ENCODE measurements at places on chromosomes 16 and 17.

- DNase-seq, result no peak
Observed at GRCh38 chr16:81463296-81463890, 18.8 kb downstream of the CMIP start.

DNA sequence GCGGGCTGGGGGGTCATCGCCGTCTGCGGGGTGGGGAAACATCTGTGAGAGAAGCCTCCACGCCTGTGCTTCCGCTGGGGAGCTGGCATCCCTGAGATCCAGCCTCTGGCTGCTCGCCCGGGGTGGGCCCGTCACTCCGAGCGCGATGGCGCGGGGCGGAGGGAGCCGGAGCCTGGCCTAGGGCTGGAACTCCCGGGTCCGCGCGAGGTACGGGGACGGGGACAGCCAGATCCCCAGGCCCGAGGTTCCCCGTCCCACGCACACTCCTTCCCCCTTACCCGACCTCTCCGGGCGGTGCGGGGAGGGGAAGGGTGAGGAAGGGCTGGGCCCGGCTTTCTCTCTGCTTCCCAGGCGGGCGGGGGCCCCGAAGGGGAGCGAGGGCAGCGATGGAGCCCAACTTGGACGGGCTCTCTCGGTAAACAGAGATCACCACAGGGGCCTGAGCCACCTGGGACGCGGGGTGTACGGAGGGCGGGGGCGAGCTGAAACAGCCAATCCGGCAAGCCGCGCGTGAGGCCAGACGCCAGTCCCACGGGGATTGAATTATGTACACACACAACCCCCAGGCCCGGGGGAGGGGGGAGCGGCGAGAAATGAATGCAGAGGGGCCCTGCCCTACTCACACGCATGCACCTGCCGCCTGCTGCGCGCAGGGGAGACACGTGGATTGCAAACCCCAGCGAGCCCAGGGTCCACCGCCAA is at the start of gene SLC16A11:
Gene SLC16A11, minus strand, starts transcription at position 596 of the 702 bp plus-strand sequence. Its CDS starts 579 bp downstream, at position 17.
- DNase-seq, result no peak

DNA sequence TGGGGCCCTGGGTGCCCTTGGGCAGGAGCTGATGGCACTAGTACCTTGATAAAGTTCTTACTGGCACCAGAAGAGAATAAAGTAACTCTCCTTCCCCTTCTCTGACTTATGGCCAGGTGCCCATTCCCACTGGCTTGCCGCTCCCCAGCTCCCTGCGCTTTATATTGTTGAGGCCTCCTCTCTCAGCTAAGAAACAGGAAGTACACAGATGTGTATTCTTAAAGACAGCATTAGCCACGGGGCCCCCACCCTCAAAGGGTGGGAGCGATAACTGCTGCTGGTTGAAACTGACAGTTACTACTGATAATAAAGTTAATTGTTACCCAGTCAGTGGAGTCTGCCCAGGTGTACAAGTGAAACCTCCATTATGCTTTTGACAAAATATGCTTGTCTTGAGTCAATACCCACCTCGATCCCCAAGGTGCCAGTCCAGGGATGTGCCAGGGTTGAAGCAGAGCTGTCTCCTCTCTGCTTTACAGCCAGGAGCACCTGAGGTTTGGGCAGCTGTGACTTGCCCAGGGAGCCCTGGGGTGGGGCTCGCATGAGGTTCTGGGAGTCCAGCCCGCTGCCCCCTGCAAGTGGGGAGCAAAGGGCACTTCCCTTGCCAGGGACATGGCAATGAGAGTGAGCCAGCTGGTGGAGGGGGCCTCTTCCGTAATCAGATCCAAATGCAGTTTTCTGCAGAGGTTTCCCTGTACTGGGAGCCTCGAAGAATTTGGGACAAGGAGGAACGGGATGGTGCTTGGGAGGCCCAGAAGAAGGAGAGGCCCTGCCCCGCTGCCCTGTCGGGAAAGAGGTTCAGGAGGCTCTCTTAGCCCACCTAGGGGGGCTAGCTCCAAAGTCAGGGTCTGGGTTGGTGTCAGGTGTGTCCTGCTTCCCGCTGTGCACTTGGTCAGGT is 5.4 kb upstream of the CLDN9 start:
- no peak for DNase-seq

GRCh38 chr16:14146445-14146844 is 75.3 kb downstream of the MRTFB start:
- no peak for DNase-seq

GRCh38 chr16:23917621-23918020 is 81.8 kb downstream of the PRKCB start:
- DNase-seq, result no peak

Data from GM04503 (cell line).